ENCODE measurements at places on chromosomes 12 and 14. TPM values are rescaled to one million over a fixed set of nuclear protein-coding genes. Genes with fewer than 3 reads are reported as not detected.
A peak's percentile ranks its signal among the peaks of the same experiment; 100 is the strongest.

GRCh38 chr14:74438351-74438915, 12.4 kb upstream of the SYNDIG1L start:
- ATAC-seq = no peak

- no peak for ATAC-seq
Measured at GRCh38 chr12:22377731-22378496, 43.4 kb upstream of the ST8SIA1 start.

DNA sequence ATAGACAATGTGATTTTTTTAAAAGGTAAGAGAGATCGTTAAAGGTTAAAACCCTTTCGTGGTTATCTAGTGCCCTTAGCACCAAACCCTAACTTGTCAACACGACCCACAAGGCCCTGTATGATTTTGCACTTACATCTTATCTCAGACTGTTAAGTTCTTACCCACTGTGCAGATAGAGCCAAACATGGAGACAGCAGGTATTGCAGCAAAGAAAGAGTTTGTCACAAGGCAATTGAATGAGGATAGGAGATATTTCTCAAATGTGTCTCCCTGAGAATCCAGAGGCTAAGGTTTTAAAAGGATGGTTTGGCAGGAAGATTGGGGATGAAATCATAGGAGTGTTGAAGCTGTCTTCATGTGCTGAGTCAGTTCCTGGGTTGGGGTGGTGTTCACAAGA, 313.4 kb downstream of the AEBP2 start:
- no peak for ATAC-seq

DNA sequence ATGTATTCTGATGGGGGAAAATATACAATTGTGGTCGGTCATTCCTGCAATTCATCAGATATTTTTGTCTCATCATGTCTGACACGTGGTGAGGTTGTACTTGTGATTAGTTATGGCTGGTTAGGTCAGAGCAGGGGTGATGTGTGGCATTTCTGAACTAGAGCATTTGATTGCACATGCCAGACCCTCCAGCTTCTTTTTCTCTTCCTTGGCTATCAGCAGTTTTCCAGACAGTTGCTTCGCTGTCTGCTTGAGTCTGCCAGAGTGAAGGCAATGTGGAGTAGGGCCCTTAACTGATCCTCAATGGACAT, 25.9 kb downstream of the TMEM117 start:
- no peak for ATAC-seq

- no peak for ATAC-seq
Measured at GRCh38 chr14:22047115-22047514, 373.5 kb upstream of the OR4E1 start.

- ATAC-seq = no peak
Measured at GRCh38 chr12:92096346-92097136, 49.1 kb downstream of the BTG1 start.

DNA sequence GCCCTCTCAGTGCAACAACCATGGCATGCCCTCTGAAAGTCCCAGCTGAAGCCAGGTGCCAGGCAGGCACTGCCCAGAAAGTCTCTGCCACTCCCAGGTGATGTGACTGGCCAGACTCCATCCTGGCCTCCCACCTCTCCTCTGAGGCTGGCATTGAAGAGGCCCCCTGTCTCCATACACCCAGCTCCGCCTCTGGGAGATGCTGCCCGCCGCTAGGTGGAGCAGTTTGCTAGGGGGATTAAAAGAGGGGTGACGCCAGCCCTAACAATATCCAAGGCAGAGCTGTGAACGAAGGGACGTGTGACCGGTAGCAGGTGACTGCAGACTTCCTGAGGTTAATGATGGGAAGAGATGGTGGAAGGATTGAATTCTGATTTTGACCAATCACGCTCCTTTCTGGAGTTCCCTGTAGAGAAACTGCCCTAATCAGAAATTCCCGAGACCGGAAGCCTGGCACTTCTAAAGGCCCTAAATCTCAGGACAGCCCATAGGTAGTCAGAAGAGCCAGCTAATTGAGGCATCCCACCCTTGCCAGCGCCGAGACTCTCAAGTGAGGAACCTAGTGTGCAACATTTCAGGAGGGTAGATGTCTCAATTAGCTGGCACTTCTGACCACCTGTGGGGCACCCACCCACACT, 8.3 kb upstream of the PLEK2 start:
- peak; percentile 17 for ATAC-seq

GARIN6 gene
- total RNA-seq = not detected

RTL1 gene
- total RNA-seq = not detected

GRIP1 gene
- 9.7 TPM for total RNA-seq

SMCO2 gene
- not detected for total RNA-seq

REP15 gene
- 1.4 TPM for total RNA-seq

Measured in gastroesophageal sphincter (tissue), 4 donors.